ENCODE measurements at places on chromosomes 3 and 15. TPM values are rescaled to one million over a fixed set of nuclear protein-coding genes. Genes with fewer than 3 reads are reported as not detected.

The APPL1 gene
- total RNA-seq: 66.7 TPM

The THAP10 gene
- 2.8 TPM for total RNA-seq

The C3orf52 gene
- 8.2 TPM for total RNA-seq

The ATP2B2 gene
- 1.6 TPM for total RNA-seq

The ANKRD63 gene
- total RNA-seq: 0.58 TPM

The NDN gene
- total RNA-seq: 157 TPM

The RETNLB gene
- not detected for total RNA-seq

The IL5RA gene
- total RNA-seq: 0.88 TPM

The CCR3 gene
- 0.47 TPM for total RNA-seq

The OR5K2 gene
- total RNA-seq: not detected

The CASR gene
- 24.4 TPM for total RNA-seq

The PLCH1 gene
- total RNA-seq: 8.1 TPM

The PFKFB4 gene
- total RNA-seq: 8.2 TPM

The PTPN23 gene
- total RNA-seq: 25.9 TPM

The GOLGA8R gene
- 8.2 TPM for total RNA-seq

The METTL6 gene
- total RNA-seq: 35.4 TPM

The TMEM212 gene
- total RNA-seq: not detected

The CLDN18 gene
- total RNA-seq: 0.29 TPM

The CFAP20DC gene
- 3.3 TPM for total RNA-seq

The MITF gene
- total RNA-seq: 39.5 TPM

The SLC15A2 gene
- total RNA-seq: 23.4 TPM

All from metanephros (tissue), 2 donors.